SK-MEL-5 (cell line): ENCODE measurements at places on chromosomes 7 and 10.

- no peak for DNase-seq
These were observed 94.6 kb downstream of the DNAJB6 start for GRCh38 chr7:157431173-157431950.

- DNase-seq = no peak
These were observed 5.0 kb upstream of the FUOM start for GRCh38 chr10:133362846-133363245.

DNA sequence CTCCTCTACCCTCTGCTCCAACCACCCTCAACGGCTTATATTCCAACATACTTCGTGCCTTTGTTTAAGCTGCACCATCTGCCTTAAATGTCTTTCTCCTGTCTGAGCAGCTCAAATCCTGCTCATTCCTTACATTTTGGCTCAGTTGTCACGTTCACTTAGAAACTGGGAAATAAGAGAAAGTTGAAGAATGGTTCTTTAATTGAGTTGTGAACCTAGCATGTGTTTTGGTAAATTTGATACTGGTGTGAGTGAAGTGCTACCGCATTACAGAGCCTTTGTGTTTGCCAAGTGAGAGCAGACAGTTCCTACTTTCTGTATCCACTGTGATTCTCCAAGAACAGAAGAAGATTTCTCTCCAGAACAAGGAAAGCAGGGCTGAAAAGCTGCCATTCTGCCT lies 54.3 kb downstream of the EPDR1 start:
- no peak for DNase-seq

GRCh38 chr7:64628192-64628591 lies 37.7 kb upstream of the ZNF107 start:
- DNase-seq = no peak

GRCh38 chr10:96642973-96643372 lies 56.2 kb upstream of the TM9SF3 start:
- DNase-seq = peak; percentile 80

DNA sequence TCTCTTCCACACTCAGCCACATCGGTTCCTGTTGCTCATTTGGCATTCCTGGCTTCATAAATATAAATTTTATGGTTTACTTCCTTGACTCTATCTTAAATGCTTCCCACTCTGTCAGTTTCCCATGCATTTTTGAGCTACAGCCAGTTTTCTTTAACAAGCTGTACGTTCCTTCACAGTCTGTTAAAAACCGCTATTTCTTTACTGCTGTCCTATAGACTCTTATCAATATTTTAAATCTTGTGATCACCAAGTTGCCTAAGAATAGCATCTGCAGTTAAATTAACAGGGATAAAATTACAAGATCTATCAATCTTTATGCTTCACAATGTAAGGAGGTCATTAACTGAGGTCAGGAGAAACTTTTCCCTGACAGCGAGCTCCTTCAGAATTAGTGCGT lies 103.1 kb upstream of the RHOBTB1 start:
- DNase-seq = no peak

DNA sequence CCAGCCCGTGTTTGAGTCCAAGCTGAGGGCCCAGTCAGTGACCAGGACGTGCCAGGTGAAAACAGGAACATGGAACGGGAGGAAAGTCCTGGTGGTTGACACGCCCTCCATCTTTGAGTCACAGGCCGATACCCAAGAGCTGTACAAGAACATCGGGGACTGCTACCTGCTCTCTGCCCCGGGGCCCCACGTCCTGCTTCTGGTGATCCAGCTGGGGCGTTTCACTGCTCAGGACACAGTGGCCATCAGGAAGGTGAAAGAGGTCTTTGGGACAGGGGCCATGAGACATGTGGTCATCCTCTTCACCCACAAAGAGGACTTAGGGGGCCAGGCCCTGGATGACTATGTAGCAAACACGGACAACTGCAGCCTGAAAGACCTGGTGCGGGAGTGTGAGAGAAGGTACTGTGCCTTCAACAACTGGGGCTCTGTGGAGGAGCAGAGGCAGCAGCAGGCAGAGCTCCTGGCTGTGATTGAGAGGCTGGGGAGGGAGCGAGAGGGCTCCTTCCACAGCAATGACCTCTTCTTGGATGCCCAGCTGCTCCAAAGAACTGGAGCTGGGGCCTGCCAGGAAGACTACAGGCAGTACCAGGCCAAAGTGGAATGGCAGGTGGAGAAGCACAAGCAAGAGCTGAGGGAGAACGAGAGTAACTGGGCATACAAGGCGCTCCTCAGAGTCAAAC lies 5.2 kb downstream of the GIMAP5 start:
- DNase-seq = no peak

DNA sequence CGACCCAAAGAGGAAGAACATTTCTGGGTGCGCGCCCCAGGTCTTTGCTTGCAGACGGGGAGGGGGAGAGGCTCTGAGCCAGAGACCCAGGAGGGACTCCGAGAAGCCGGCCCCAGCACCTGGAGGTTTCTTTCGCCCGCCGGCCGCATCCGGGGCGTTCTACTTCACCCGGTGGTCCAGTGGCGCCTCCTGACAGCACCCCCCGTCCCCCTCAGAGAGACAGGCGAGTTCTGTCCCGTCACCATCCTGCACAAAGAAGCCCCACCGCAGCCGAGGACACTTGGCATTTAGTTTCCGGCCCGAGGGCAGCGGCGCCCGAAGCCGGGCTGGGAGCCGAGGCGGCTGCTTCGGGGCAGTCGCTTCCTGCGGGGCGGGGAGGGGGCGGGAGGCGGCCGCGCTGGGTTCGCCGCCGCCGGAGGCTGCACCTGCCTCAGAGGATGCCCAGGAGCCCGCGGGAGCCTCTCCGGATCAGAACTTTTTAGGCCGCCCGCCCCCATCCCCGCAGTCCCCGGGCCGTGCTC lies at the start of gene TMEM178B:
Gene TMEM178B (plus strand): TSS at position 424 of the 521 bp plus-strand sequence.
- DNase-seq = no peak

DNA sequence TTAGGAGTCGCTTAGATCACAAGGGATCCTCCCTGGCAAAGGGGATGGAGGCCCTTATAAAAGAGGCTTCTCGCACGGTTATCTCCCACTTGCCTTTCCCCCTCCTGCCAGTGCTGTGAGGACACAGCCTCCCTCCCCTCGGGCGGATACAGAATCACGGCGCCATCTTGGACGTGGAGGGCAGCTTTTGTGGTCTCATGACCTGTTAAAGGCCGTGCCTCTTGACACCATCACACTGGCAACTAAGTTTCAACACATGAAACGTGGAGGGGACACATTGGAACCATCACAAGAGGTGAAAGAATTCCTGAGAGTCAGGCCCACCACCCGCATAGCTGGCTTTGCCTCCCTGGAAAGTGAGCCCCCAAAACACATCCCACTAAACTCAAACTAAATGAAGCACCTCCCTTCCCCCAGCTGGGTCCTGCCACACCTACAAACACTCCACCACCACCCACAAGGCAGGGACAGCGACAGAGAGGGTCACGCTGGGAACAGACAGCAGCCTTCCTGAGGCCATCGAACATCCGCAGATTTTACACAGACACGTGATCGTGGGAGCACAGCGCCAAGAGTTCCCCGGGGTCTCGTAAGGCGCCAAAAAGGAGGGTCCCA lies 110.6 kb downstream of the TCERG1L start:
- no peak for DNase-seq

DNA sequence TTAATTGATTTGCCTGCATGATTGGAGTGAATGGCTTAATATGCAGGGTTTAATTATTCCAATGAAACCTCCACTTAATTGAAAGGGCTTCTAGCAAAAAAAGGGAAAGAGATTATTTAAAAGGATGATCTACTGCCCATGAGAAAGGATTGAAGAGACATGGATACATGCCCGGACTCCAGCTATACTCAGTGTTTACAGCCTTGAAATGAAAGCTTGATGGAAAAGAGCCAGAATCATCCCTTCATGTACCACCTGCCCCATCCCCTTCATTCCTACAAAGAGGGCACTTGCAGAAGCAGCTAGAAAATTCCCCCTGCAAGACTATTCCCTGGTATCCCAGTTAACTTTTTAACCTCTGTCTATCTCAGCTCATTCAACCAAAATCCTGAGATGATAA lies 78.4 kb downstream of the CARD11 start:
- no peak for DNase-seq

DNA sequence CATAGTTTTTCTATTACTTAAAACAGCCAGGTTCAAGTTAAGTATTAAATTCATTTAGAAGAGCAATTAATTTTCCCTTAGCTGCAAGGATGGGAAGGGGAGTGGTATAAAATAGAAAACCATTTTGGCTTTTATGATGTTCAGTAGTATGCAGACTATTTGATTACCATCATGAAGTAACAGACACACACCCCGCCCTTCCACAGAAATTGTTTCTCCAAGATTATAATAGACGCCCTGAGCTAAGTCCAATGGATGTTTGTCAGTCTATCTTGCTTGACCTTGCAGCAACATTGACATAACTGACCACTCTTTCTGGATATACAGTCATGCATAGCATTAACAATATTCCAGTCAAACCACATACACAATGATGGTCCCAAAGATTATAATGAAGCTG lies 42.3 kb downstream of the CPEB3 start:
- DNase-seq = no peak

- DNase-seq = no peak
These were observed 33.2 kb upstream of the CNPY1 start for GRCh38 chr7:155579565-155579964.

- DNase-seq = peak; percentile 28
These were observed 336.8 kb downstream of the WDR11 start for GRCh38 chr10:121188005-121188404.

- no peak for DNase-seq
These were observed 10.5 kb upstream of the ANKRD61 start for GRCh38 chr7:6020371-6021286.

DNA sequence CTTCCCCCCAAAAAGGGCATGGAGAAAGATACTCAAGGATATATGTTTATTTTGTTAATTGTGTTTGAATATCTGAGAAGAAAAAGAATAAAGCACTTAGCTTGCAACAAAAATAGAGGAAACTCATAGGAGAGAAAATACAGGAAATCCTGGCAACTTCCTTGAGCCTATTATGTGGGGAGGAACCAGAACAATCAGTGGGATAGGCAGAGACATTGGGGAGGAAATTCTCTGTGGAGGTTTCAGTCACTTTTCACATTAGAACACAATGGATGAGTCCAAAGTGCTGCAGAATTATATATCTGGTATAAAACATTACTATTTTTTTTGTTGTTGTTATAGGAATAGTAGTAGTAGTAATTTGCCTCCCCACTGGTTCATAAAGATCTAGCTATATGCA lies 240.1 kb downstream of the THSD7A start:
- DNase-seq = no peak

GRCh38 chr10:118407026-118407425 lies 64.9 kb upstream of the FAM204A start:
- DNase-seq = no peak

GRCh38 chr7:13312307-13312706 lies 624.9 kb downstream of the ARL4A start:
- DNase-seq = no peak

DNA sequence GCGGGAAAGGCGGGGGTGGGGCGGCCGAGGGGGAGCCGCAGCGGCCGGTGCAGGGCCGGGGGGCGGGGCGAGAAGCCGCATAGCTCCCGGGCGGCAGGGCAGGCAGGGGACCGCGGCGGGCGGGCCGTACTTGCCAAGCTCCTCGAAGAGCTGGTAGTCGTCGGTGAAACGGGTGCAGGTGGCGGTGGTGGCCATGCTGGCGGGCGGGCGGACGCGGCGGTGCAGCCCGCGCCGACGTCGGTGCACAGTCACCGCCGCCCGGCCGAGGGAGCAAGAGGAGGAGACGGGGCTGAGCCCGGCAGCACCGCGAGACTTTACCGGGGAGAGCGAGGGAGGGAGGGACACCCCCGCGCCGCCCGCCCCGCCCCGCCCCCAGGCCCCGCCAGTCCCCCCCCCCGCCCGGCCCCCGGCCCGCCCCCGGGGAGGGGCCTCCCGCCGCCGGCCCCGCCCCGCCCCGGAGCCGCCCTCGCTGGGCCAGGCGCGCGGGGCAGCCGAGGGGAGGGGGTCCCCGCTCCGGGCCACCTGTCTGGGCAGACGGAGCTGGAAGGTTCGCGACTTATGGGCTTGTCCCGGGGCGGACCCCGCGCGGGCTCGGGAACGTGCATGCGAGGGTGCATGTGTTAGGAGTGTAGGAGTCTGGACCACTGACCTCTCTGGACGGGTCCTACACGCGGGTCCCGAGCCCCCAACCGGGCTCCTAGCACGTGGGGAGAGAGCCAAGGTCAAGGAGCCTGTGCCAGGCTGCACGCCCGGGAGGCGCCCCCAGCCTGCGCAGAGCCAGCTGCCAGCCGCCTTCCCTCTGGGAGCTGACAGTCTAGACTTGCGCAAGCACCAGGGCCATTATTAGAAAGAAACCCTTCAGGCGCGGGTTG lies at the start of gene CAMK2G:
Gene CAMK2G (minus strand): TSS at position 289 of the 872 bp plus-strand sequence. CDS start 94 bp downstream, at position 195.
- DNase-seq = peak; percentile 81

GRCh38 chr7:16014031-16014430 lies 327.5 kb upstream of the MEOX2 start:
- DNase-seq = no peak

- DNase-seq = no peak
These were observed 13.7 kb downstream of the HTRA1 start for GRCh38 chr10:122475100-122475499.

DNA sequence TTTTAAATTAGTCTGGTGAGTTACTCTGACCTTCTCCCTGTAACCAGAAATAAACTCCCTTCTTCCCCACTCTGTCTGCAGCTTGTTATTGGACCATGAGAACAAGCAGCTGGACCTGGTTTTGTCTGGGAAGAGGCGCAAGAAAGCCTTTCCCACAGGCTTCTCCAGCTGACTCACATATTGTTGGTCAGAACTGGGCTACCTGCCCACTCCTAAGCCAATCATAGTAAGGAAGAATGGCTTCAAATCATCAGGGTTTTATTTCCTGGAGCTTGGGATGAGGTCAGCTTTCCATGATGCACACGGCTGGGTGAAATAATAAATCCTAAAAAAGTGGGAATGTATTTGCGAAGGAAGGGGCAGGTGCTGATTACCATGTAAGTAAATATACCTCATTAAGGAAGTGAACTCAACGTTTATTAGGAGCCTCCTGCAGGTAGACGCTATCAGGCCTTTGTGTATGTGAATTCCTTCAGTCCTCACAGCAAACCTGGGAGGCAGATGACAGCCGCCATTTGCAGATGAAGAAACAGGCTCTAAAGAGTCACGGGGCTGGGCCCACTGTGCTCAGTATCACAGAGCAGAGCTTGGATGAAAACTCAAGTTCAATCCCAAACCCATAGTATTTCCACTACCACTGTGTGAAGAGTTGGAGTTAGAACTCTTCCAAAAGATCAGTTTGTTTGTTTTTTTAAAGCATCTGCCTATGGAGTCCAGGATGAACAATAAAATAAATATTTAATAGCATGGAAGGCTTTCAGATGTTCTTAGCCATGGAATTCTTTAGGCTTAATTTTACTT lies 32.8 kb downstream of the IL15RA start:
- no peak for DNase-seq

GRCh38 chr7:259751-260405 lies 30.1 kb upstream of the FOXL3 start:
- no peak for DNase-seq

GRCh38 chr10:103555712-103556111 lies 62.2 kb downstream of the NEURL1 start:
- no peak for DNase-seq
